ENCODE measurements at places on chromosomes 12 and 14.

GRCh38 chr12:93892423-93893268, 215.5 kb downstream of the CRADD start:
- DNase-seq = no peak

DNA sequence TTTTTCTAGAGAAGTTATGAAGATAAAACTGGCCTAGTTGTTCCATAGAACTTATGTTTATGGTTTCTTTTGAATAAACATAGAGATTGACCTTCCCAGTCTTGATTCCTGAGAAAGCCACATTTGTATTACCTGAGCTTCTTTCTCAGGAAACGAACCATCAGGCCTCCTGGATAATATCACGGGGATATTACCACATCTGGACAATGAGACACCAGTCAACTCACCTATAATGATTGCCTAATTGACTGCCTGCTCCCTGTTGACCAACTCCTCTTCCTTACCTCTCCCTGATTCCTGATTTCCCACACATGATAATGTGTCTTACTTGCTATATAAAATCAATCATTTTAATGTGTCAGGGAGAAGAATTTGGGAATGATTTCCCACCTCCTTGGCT, 822.7 kb downstream of the LRFN5 start:
- no peak for DNase-seq

- DNase-seq = peak; percentile 47
Measured at GRCh38 chr14:101535701-101536207, 25.5 kb upstream of the DIO3 start.

- DNase-seq = no peak
Measured at GRCh38 chr12:131917139-131917710, 11.9 kb upstream of the PUS1 start.

DNA sequence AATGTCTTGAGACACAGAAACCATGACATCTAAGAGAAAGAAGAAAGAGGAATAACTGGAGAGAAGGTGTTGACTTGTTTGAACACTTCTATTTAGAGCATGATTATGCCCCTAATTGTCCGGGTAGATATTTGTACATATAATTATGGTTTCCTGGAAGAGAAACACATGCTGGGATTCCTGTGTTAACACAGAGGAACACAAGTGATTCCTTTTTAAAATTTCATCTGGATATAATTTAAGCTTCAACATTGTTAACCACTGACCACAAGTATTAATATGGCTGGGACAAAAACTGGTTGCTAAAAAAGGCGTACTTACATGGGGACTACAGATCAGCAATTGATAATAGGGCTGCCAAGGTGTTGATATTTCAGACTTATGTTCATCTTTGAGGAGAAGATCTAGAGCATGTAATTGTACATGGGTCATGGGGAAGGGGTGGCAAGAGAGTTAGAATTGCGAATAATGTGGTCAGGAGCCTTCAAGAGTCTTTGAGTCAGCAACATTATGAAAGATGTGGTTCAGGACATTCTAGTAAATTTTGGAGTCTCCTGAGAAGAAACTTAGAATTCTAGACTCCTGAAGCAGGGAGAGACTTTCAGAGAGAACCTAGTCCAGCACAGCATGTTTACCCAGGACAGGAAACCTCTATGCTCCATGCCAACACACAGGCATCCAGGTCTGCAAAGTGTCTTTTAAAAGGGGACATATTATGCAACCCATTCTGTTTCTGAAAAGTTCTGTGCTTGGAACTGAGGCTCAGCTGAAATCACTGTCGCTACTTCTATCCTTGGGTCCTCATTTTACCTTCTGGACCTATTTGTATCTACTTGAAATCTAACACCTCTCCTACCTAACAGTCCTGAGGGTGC, 56.5 kb downstream of the SLC38A1 start:
- peak; percentile 62 for DNase-seq

Data from NB4 (cell line).